HT1080 (cell line): ENCODE measurements at places on chromosomes 6 and 20. TPM values are rescaled to one million over a fixed set of nuclear protein-coding genes. Genes with fewer than 3 reads are reported as not detected.

GRCh38 chr6:123777563-123777962 is 26.1 kb upstream of the NKAIN2 start:
- peak; percentile 26 for DNase-seq

CRISP3 gene
- total RNA-seq: not detected in 2 replicates

GRCh38 chr6:99092461-99092860 is 144.7 kb upstream of the FBXL4 start:
- DNase-seq: no peak

HLA-DPA1 gene
- total RNA-seq: 2.2 and 8.9 TPM in 2 replicates

GRCh38 chr20:55974491-55975202 is 30.7 kb downstream of the CBLN4 start:
- no peak for DNase-seq

DNA sequence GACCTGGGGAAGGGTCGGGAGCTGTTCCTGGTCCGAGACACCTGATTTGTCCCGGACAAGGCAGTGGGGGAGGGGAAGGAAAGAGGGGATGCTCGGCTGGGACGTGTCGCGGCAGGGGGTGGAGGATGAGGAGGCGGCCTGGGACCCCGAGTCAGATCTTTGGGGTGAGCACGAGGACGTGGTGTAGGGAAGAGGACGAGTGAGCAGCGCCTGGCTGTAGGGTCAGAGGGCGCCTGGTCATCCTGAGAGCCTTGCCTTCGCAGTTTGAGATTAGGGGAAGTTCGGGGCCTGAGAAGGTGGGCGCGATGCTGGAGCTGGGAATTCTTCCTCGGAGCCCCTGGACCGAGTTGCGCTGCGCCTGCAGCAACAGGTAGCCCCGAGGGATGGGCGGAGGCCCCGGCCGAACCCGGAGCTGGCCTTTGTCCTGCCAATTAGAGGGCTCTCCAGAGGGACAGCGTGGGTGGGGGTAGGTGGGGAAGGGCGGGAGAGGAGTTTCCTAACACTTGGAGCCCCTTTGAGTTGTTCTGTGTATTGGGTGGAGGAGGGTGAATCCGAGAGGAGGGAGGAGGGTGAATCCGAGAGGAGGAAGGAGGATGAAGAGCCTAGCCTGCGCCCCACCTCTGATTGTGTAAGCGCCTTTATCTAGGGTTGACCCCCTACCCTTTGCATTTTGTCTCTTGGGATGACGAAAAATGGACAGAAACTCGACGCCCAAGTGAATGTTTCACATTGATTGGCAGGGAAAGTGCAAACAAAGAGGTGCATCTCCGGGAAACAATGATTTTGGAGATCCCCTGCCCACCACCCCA is 72.0 kb downstream of the SOX4 start:
- DNase-seq: no peak

GRCh38 chr6:132798869-132799538 is 567 bp upstream of the SLC18B1 start:
- peak; percentile 51 for DNase-seq

PPP1R14C gene
- 0.66 and 0.80 TPM in 2 replicates for total RNA-seq

TFAP2B gene
- not detected in 2 replicates for total RNA-seq

GRCh38 chr6:129648819-129649491 is 61.0 kb downstream of the ARHGAP18 start:
- no peak for DNase-seq

DNA sequence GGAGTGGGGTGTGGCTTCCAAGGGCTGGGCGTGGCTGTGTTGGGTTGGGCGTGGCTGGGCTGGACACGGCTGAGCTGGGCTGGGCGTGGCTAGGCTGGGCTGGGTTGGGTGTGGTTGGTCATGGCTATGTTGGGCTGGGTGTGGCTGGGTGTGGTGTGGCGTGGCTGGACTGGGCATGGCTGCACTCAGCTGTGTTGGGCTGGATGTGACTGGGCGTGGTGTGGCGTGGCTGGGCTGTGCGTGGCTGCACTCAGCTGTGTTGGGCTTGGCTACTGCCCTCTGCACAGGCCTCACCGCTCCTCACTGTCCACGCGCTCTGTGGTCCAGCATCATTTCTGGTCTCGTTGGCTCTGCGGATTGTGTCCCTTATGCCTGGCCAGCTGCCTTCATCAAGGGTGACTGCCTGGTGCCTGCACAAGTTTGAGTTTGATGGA is 43.5 kb upstream of the SLCO4A1 start:
- DNase-seq: no peak

ZNF318 gene
- total RNA-seq: 4.8 and 6.4 TPM in 2 replicates

DNA sequence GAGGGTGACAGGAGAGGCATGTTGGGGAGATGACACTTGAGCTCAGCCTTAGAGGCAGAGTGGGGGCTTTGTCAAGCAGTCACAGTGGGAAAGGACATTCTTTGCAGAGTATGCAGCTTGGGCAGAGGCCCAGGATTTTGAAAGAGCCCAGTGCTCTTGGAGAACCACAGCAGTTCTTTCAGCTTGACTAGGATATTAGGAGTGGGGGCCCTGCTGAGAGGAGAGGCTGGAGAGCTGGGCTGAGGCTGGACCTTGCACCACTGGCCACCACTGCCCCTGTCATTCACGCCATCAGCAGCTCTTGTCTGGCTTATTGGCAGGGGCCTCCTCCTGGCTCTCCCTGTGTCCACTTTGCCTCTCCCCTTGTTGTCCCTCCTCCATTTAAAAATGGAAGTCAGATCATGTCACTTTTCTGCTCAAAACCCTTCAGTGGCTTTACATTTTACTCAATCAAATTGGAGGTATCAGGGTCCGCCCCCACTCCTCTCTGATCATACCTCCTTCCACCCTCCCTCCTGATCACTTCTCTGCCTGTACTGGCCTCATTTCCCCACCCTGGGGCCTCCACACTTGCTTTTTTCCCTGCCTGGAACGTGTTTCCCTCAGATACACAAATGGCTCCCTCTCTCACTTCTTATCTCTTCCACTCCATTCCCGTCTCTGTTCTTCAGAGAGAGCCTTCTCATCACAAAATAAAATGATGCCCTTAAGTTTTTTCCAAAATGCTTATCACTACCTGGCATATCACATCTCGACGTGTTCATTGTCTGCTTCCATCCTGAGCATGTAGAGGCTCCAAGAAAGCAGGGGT is 10.5 kb downstream of the MANBAL start:
- DNase-seq: no peak

SEL1L2 gene
- not detected in 2 replicates for total RNA-seq

VWA7 gene
- total RNA-seq: 0.77 and 0.79 TPM in 2 replicates

GRCh38 chr6:30378290-30378937 is 33.5 kb downstream of the RPP21 start:
- DNase-seq: no peak

GRCh38 chr6:151440930-151441329 is 11.0 kb downstream of the RMND1 start:
- no peak for DNase-seq

MYBL2 gene
- 29.7 and 40.4 TPM in 2 replicates for total RNA-seq

GRCh38 chr6:31246051-31246521 is 25.8 kb downstream of the HLA-C start:
- peak; percentile 91 for DNase-seq

- no peak for DNase-seq
Observed at GRCh38 chr6:96066376-96066775, 50.6 kb downstream of the FUT9 start.

GRCh38 chr6:35238843-35239289 is 20.7 kb upstream of the ZNF76 start:
- no peak for DNase-seq

DNA sequence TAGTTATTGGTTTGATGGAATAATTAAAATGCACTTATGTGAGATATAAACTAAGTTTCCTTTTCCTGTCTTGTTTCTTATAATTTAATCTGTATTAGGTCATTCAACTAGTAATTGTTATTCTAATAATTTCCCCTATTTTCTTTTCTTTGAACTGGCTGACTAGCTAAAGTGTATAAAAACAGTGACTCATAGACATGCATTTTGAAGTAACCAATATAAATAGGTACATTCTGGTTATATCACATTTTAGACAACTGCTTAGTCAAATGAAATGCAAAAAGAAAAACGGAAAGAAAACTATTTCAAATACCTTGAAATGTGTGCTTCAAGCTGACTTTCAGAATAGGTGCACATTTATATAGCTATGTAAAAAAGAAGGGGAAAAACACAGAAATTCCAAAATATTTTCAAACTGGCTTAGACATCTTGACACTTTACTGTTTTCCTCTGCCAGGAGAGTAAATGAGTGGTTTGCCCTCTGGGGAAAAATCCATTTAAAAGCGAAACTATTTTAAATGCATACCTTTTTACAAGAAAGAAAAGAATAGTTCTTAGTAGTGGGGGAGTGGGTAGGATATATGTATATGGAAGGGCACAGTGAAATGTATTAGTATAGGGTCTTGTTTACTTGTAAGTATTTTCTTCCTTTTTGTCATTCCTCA is 28.3 kb downstream of the KCNQ5 start:
- no peak for DNase-seq

DNA sequence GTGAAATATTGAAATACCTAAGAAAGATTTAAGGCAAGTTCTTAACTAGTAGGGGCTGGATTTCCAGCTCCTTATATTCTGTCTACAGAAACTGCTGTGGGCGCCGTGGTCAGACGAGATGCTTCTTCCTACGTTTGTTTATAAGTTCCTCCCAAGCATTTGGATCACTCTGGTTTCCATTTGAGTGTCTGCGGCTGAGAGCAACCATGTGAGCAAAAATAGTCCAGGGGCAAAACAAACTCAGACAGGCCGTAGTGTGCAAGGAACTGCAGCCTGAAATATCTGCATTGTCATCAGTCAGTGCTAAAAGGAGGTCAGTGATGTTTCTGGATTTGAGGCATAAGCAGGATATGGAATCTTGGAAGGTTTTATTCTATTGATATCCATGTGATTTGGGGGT is 485.9 kb upstream of the JAG1 start:
- no peak for DNase-seq
